Activated naive CD4-positive, alpha-beta T cell treated with anti-CD3 and anti-CD28 coated beads for 36 hours (primary cell): ENCODE measurements at places on chromosomes 7 and 10. TPM values are rescaled to one million over a fixed set of nuclear protein-coding genes. Genes with fewer than 3 reads are reported as not detected.

- H3K27ac ChIP-seq = no peak overlapping the region
- no peaks in the 10 kb centered on the region for H3K27me3 ChIP-seq
- no peak overlapping the region for H3K4me3 ChIP-seq
- H3K4me1 ChIP-seq = peaks cover 8% of the 10 kb centered on the region
- no peak for DNase-seq
Observed at GRCh38 chr10:73534857-73535256, 39.0 kb upstream of the PPP3CB start.

DNA sequence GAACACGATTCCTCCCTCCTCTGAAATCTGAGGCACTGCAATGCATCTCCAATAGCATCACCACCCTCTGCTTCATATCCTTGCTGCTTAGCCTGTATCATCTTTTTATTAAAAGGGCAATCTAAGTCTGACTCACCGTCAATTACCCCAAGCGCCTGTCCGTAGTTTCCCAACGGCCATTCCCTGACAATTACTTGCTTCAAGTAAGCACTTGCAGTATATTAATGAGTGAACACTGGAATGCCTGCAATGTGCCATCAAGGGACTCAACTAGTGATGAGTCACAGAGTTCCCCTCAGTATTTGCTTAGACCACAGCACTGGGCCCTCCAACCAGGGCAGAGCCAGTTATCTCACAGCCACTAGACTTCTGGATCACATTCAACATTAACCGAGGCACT lies 19.5 kb upstream of the PPP1R3C start:
- H3K4me3 ChIP-seq = no peak overlapping the region
- H3K27ac ChIP-seq = no peak overlapping the region
- H3K27me3 ChIP-seq = no peaks in the 10 kb centered on the region
- DNase-seq = no peak
- no peaks in the 10 kb centered on the region for H3K36me3 ChIP-seq

DNA sequence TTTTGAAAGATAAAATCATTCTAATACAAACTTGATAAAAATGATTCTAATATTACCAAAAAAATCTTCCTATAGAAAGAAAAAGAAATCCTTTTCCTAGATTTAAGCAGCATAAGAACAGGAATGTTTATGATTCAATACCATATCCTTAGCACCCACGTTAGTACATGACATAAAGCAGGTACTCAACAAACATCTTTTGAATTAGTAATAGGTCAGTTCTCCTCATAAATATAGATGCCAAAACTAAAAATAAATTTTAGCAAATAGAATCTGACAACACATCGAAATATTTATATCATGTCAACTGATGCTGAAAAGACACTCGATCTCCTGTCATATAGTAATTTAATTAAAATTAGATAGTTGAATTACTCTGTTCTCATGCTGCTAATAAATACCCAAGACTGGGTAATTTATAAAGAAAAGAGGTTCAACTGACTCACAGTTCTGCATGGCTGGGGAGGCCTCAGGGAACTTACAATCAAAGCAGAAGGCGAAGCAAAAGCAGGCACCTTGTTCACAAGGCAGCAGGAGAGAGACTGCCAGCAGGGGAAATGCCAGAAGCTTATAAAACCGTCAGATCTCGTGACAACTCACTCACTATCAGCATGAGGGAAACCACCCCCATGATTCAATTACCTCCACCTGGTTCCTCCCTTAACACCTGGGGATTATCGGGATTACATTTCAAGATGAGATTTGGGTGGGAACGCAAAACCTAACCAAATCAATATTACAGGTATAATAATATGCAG lies 191.8 kb downstream of the HTR7 start:
- H3K36me3 ChIP-seq = no peaks in the 10 kb centered on the region
- DNase-seq = no peak
- H3K4me3 ChIP-seq = no peak overlapping the region
- peaks cover 4% of the 10 kb centered on the region for H3K27me3 ChIP-seq

DNA sequence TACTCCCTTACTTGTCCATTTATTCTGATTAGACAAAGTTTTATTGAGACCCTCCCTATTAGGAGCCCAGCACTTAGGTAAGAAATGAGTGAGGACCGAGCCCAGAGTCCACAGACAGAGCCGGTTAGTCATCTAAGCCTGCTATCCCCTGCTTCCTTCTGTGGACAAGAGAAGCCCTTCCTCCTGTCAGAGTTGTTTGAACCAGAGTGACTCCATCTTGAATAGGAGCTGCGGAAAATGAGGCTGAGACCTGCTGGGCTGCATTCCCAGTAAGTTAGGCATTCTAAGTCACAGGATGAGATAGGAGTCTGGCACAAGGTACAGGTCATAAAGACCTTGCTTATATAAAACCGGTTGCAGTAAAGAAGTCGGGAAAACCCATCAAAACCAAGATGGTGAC lies 109.1 kb downstream of the CPXM2 start:
- H3K4me3 ChIP-seq = no peak overlapping the region
- peaks cover 29% of the 10 kb centered on the region for H3K27me3 ChIP-seq
- no peaks in the 10 kb centered on the region for H3K36me3 ChIP-seq
- H3K27ac ChIP-seq = no peak overlapping the region
- H3K4me1 ChIP-seq = no peaks in the 10 kb centered on the region

DNA sequence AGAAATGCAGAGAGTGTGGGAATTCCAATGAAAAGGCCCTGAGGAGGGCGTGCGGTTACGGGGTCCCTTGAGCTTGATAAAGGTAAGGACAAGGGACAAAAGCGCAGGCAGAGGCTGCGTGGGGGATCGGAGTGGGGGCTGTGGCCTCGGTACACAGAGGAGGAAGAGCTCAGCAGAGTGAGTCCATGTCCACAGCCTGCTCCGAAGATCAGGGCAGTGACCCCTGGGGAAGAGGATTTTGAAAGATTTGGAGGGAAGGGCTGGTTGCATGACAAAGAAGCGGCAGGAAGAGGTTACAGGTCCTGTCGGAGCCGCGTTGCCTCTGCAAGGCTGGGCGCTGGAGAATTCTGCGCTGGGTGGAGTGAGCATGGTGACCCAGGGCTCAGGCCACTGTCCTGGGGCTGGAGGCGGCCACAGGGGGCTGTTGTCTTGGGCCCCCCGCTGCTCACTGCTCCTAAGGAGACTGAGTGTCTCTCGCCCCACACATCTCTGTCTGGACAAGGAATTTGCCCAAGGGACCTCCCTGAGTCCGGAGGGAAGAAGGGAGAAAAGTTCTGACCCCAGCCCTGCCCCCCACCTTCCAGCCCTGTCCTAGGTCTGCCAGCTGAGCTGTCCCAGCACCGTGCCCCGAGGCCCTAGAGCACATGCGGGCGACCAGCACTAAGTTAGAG lies 69.8 kb upstream of the INSIG1 start:
- no peaks in the 10 kb centered on the region for H3K4me1 ChIP-seq
- H3K27me3 ChIP-seq = no peaks in the 10 kb centered on the region
- DNase-seq = no peak
- H3K36me3 ChIP-seq = no peaks in the 10 kb centered on the region
- no peak overlapping the region for H3K27ac ChIP-seq

DNA sequence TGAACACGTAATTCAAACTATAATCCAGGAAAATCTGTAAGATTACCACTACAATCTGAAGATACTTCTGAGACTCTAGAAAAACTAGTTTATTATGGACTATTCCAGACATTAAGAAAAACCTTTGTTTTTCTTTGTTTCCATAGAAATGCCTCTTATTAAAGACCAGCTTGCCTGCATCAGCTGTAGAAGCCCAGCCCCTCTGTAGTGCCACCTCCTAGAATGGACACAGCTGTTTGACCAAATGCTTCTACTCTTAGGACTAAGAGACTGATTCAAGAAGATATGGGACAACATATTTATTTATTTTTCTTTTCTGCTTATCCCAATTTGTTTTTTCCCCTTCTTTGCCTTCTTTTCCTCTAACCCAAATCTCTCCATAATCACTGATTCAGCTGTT lies 93.8 kb downstream of the CXCL12 start:
- H3K4me3 ChIP-seq = no peak overlapping the region
- H3K27me3 ChIP-seq = peaks cover 22% of the 10 kb centered on the region
- no peak for DNase-seq
- no peak overlapping the region for H3K27ac ChIP-seq

- DNase-seq = no peak
- H3K27ac ChIP-seq = no peak overlapping the region
- H3K36me3 ChIP-seq = no peaks in the 10 kb centered on the region
- H3K4me3 ChIP-seq = no peak overlapping the region
- H3K27me3 ChIP-seq = no peaks in the 10 kb centered on the region
Observed at GRCh38 chr10:47140761-47141348, 159.1 kb upstream of the GDF10 start.

ABCB1 gene
- total RNA-seq = 3.5 TPM

VDAC2 gene
- total RNA-seq = 193 TPM

VWDE gene
- 1.5 TPM for total RNA-seq

IDE gene
- 31.2 TPM for total RNA-seq

CTAGE15 gene
- total RNA-seq = not detected

CPA1 gene
- not detected for total RNA-seq
